ENCODE measurements at places on chromosomes 16 and 17.

DNA sequence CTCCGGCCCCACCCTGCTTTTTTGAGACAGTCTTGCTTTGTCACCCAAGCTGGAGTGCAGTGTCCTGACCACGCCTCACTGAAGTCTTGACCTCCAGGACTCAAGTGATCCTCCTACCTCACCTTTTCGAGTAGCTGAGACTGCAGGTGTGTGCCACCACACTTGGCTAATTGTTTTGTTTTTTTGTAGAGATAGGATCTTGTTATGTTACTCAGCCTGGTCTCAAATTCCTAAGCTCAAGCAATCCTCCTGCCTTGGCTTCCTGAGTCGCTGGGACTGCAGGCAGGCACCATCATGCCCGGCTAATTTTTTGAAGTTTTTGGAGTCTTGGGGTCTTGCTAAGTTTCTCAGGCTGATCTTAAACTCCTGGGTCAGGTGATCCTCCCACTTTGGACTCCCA is 206.7 kb downstream of the SHISA9 start:
- no peak for DNase-seq

DNA sequence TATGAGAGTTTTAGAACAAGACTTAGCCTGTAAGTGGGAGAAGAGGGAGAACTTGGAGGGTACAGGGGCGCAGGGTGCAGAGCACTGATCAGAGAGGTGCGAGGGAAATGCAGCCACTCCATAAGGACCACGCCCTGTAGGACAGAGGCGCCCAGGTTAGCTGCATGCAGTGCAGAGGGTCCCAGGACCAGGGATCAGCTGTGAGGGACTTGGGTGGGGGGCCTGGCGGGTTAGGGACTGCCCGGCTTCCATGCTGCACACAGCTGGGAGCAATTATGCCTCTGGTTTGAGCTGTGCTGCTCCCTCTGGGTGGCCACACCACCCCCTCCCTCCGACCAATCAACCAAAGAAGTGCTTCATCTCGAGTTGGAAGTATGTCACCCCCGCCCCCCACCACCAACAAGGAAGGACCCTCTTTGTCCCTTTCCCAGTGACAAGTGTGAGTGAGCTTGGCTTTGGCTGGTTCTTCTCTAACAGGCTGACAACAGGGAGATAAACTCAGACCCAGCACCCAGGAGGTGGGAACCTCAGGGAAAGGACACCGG is 22.2 kb upstream of the CLEC18A start:
- no peak for DNase-seq

- no peak for DNase-seq
Observed at GRCh38 chr17:72654706-72655105, 437.8 kb downstream of the SLC39A11 start.

- DNase-seq: no peak
Observed at GRCh38 chr17:81601525-81602120, 35.3 kb downstream of the NPLOC4 start.

GRCh38 chr17:65457183-65457582 is 104.3 kb downstream of the AXIN2 start:
- DNase-seq: no peak

GRCh38 chr16:22400900-22401299 is 26.5 kb upstream of the CDR2 start:
- DNase-seq: no peak

DNA sequence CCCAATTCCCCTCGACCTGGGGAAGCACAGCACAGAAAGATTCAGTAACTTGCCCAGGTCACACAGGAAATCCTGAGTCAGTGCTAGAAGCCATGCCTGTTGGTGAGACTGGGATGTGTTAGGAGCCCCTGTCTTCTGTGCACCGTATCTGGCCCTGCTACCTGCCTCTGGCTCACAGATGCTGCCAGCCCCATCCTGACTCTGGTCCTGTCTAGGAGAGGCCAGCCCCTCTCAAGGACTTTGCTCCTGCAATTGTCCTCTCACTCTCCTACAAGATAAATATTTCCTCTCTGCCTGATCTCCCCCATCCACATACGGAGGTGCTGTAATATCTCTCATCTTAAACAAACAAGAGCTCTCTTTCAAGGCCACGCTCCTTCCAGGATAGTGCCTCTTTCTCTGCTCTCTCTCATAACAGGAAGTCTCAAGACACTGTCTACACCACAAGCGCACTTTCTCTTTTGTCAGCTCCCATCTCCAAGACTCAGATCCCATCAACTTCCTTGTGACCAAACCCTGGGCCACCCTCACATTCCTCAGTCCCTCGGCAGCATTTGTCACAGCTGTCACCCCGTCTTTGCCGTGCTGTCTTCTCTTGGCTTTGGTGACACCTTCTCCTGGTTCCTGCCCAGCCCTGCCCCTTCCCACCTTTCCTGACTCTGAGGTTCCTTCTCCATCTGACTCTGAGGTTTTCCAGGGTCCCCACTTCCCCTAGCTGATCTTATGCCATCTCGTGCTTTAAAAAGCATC is 1.9 kb downstream of the SLC13A2 start:
- DNase-seq: no peak

- DNase-seq: no peak
Observed at GRCh38 chr16:87963400-87963799, 12.2 kb downstream of the BANP start.

- peak; percentile 66 for DNase-seq
Observed at GRCh38 chr16:82043680-82044584, 8.9 kb downstream of the HSD17B2 start.

- DNase-seq: no peak
Observed at GRCh38 chr17:40886090-40886489, 1.0 kb upstream of the KRT20 start.

DNA sequence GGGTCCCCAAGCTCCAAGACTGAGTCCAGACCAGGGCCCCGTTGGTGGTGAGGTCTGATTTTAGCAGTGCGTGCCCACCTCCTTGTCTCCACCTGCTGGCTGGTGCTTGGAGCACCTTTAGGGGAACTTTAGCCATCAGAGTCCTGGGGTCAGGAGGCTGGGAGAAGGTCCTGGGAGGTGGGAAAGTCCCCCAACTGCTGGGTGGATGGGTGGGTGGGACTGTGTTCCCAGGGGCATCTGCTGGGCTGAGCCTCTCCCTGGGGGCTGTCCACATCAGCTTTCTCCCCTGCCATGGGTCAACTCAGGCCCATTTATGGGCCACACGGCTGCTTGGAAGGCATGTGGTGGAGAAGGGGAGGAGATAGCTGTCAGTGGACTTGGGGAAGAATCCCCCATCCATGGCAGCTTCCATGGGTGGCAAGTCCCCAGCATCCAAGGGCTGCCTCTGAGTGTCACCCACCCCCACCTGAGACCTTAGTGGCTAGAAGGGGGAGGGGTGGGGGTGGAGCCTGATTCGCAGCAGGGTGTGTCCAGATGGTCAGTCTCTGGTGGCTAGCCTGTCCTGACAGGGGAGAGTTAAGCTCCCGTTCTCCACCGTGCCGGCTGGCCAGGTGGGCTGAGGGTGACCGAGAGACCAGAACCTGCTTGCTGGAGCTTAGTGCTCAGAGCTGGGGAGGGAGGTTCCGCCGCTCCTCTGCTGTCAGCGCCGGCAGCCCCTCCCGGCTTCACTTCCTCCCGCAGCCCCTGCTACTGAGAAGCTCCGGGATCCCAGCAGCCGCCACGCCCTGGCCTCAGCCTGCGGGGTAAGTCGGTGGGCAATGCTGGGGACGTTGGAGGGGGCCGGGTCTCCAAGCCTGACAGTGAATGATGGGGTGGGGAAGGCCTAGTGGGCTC is at the start of gene TRPV2:
TRPV2 (plus strand) TSS at position 541 of the 894 bp plus-strand sequence. CDS start 2,098 bp downstream, outside the sequence.
- DNase-seq: no peak

GRCh38 chr17:57962279-57963148 is 7.3 kb upstream of the CUEDC1 start:
- DNase-seq: no peak

DNA sequence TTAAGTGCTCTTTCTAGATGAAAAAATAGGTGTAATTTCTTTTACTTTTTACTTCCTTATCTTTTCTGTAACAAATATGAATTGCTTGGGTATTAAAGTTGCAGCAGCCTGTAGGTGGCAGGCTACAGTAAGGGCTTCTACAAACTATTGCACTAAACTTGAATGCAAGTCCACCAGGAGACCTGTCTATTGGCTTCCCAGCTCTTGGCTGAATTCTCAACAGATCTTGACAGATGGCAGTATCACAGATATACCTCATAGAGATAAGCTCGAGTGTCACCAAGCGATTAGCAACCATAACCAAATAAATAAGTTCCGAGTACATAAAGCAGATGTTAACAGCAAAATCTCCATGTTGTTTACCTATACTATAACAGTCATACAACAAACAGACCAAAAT is 5.9 kb downstream of the BBS2 start:
- peak; percentile 16 for DNase-seq

GRCh38 chr16:65964752-65965151 is 401.7 kb upstream of the CDH5 start:
- no peak for DNase-seq

GRCh38 chr17:59469786-59470485 is 95.5 kb upstream of the DHX40 start:
- DNase-seq: no peak

DNA sequence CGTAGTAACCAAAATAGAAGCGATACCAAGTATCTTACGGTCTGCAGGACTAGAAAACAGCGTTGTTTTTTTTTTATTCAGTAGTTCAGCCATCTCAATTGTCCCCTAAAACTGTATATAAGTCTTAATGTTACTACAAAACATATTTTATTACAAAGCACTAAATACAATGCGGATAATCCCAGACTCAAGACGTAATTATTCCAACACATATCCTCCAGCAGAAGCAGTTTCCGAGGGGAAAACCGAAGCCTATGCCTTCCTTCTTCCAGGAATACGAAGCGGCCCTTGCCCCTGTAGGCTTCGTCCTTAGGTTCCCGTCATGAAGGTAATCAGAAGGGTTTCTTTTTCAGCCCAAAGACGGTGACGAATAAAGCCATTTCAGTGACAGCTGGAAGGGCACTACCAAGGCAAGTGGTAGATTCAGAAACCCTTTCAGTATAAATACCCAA is 2.3 kb downstream of the TMEM107 start:
- DNase-seq: no peak

DNA sequence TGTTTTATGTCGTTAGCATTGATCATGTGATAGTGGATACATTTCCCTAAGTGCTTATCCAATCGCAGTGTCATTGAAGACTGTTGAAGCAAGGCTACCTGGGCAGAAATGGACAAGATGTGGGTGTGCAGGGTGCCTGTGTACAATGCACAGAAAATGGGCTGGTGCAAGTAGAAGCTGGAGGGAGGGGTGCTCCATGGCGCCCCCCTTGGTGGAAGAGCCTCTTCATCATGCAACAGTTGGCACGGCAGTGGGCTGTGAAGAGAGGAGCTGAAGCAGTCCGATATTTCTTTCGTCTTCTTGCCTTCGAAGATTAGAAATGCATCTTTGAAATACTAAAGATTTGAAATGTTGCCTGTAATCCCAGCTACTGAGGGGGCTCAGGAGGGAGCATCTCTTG is 100.5 kb downstream of the PLCG2 start:
- DNase-seq: no peak

DNA sequence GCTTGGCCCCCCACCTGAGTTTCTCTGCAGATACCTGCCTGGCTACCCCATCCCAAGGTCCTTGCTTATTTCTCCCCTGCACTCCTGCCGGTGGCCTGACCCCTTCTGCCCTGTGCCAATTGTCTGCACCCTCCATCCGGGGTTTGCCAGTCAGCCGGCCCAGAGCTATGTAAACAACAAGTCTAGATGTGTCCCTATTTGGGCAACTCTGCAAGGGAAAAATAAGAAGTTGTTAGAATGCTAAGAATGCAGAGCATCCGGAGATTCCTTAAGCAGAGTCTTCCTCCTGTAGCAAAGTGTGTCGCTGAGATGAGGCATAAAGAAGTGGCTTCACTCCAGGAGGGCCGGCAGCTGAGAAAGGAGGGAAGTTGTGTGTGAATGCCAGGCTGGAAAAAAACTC is 46.6 kb downstream of the RGS9 start:
- peak; percentile 69 for DNase-seq

GRCh38 chr16:89619840-89620239 is 6.4 kb downstream of the DPEP1 start:
- DNase-seq: no peak

DNA sequence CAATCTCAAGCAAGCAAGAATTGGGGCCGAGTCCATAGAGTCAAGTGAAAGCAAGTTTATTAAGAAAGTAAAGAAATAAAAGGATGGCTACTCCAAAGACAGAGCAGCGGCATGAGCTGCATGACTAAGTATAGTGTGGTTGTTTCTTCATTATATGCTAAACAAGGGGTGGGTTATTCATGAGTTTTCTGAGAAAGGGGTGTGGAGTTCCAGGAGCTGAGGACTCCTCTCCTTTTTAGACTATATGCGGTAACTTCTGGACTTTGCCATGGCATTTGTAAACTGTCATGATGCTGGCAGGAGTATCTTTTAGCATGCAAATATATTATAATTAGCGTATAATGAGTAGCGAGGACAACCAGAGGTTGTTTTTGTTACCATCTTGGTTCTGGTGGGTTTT is 819.9 kb downstream of the KCNJ2 start:
- DNase-seq: no peak

DNA sequence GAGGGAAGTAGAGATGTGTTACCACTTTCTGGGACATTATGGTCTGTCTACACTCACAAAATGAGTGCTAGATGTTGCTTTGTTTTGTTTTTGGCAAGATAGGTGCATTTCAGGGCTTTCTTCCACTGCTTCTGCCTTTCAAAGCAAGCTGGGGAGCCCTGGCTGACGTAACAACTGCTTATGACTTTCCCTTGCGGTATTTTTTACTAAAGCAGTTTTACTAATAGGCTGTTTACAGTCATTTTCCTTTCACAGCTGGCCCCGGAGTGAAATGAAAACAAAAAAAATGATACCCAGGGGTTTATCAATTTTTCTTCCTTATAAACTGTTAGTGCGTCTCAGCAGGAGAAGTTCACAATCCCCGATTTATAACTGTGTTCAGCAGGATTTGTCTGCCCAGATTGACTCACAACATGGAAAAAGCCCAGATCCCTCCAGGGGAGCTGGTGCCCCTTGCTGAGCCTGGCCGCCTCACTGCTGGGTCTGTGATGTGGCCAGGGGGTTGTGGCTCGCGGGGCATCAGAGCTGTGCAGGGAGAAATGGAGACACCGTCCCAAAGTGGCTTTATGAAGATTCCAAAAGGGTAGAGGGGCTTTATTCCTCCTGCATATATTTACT is 184.4 kb upstream of the HS3ST3A1 start:
- DNase-seq: peak; percentile 9
